ENCODE measurements at places on chromosomes 11 and 22.

GRCh38 chr11:45165386-45165785, 18.9 kb downstream of the PRDM11 start:
- no peak for DNase-seq
- H3K4me3 ChIP-seq, result no peak overlapping the region
- no peaks in the 10 kb centered on the region for H3K36me3 ChIP-seq
- peaks cover 16% of the 10 kb centered on the region for H3K4me1 ChIP-seq
- H3K27ac ChIP-seq, result no peak overlapping the region
- H3K27me3 ChIP-seq, result no peaks in the 10 kb centered on the region

GRCh38 chr11:35605706-35606105, 12.6 kb upstream of the FJX1 start:
- no peak overlapping the region for H3K4me3 ChIP-seq
- H3K27me3 ChIP-seq, result peaks cover 69% of the 10 kb centered on the region
- no peaks in the 10 kb centered on the region for H3K36me3 ChIP-seq
- no peaks in the 10 kb centered on the region for H3K4me1 ChIP-seq
- DNase-seq, result no peak

DNA sequence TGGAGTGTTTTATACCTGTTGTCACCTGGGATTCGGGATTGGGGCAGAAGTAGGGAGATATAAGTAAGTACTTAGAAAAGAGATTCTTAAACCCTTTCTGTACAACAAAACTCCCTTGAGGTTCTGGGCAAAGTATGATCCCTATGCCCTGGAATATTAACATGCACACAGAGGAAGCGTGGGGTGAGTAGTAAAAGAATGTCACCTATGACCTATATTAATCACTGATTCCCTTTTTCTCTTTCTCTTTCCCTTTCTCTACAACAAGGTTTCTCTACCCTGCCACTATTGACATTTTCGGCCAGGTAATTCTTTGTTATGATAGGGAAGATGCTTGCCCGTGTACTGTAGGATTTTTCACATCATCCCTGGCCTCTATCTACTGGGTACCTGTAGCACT, 209.7 kb upstream of the PLET1 start:
- no peak overlapping the region for H3K27ac ChIP-seq
- H3K27me3 ChIP-seq, result no peaks in the 10 kb centered on the region
- H3K4me3 ChIP-seq, result no peak overlapping the region
- H3K4me1 ChIP-seq, result peaks cover 17% of the 10 kb centered on the region
- H3K36me3 ChIP-seq, result no peaks in the 10 kb centered on the region

GRCh38 chr11:30908272-30908671, 322.1 kb upstream of the MPPED2 start:
- H3K4me3 ChIP-seq, result no peak overlapping the region
- peaks cover 7% of the 10 kb centered on the region for H3K4me1 ChIP-seq
- DNase-seq, result no peak

DNA sequence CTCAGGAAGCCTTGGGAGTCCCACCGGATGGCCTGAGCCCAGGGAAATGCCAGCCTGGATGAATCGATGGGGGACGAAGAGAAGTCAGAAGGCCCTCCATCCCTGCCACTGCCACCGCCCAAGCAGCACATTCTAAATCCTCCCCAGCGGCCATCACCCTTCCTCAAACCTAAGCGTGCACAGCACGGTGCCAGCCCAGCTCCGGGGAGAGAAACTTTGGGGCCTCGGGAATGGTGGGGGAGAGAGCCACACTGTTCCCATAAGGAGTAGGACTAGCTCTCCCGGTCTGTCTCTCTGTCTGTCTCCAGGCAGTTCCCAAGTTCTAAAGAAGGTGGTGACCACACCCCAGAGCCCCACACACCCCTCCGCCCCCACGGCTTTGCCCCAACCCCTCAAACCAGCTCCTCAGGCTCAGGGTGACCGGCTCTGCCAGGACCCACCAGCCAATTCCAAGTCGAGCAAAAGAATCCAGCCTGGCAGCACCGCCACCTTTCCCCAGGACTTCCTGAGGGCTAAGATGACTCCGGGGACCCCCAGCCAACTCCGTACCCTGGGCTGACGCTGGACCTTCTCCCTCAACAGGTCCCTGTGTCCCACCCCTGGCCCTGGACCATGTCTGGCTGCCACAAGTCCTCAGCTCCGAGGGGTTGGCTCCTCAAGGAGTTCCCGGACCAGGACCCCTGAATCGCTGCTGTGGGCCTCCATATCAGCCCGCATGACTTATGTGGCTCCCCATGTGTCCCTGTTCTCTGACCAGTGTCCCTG, 2.7 kb downstream of the AHNAK start:
- H3K27ac ChIP-seq, result no peak overlapping the region
- H3K27me3 ChIP-seq, result peaks cover 14% of the 10 kb centered on the region
- no peak overlapping the region for H3K4me3 ChIP-seq
- H3K4me1 ChIP-seq, result peaks cover 35% of the 10 kb centered on the region
- H3K36me3 ChIP-seq, result no peaks in the 10 kb centered on the region

DNA sequence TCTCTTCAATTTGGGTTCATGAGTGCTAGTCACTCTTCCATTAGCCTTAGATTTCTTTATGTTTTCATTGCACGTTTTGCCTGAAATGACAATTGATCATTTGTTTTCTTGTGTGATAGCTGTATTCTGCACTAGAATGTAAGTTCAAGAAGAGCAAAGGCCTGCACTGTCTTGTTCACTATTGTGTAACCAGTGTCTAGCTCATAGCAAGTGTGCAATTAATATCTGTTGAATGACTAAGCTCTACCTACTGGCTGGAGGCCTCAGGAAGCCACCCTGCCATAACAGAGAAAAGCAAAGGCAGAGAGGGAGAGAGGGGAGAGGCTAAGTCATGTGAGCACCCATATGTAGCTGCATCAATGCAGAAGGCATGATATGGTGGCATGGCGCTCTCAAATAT, 292.8 kb upstream of the SYN3 start:
- no peak overlapping the region for H3K4me3 ChIP-seq
- H3K27me3 ChIP-seq, result no peaks in the 10 kb centered on the region
- no peaks in the 10 kb centered on the region for H3K36me3 ChIP-seq
- H3K4me1 ChIP-seq, result peaks cover 17% of the 10 kb centered on the region
- H3K27ac ChIP-seq, result no peak overlapping the region
- DNase-seq, result no peak

DNA sequence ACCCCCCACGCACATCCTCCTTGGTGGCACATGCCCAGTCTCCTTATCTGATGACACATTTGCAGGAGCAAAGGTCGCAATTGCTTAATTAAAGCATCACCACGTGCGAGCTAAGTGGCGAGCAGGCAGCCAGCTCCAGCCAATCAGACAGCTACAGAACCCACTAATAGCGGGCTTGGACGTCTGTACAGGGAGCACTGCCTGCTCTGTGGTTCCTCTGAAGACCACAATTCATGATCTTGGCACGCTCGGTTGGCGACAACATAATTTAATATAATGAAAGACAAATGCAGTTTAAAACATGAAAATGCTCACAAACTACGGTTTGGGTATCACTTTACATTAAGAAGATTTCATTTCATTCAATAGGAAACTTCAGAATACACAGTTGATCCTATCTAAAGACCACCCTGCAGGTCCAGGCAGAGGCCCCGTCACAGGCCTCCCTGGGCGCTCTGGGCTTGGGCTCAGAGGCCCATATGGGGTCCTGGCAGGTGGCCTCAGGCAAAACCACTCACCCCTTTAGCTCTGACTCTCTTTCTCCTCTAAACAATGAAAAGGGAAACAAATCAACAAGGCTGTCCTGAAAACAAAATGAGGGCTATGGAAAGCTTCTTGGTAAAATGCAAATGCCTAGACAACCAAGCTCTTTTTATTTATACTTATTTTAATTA, 10.4 kb downstream of the PACSIN2 start:
- no peak for DNase-seq
- H3K27ac ChIP-seq, result no peak overlapping the region
- no peaks in the 10 kb centered on the region for H3K36me3 ChIP-seq
- H3K4me1 ChIP-seq, result peaks cover 37% of the 10 kb centered on the region
- no peaks in the 10 kb centered on the region for H3K27me3 ChIP-seq
- no peak overlapping the region for H3K4me3 ChIP-seq

DNA sequence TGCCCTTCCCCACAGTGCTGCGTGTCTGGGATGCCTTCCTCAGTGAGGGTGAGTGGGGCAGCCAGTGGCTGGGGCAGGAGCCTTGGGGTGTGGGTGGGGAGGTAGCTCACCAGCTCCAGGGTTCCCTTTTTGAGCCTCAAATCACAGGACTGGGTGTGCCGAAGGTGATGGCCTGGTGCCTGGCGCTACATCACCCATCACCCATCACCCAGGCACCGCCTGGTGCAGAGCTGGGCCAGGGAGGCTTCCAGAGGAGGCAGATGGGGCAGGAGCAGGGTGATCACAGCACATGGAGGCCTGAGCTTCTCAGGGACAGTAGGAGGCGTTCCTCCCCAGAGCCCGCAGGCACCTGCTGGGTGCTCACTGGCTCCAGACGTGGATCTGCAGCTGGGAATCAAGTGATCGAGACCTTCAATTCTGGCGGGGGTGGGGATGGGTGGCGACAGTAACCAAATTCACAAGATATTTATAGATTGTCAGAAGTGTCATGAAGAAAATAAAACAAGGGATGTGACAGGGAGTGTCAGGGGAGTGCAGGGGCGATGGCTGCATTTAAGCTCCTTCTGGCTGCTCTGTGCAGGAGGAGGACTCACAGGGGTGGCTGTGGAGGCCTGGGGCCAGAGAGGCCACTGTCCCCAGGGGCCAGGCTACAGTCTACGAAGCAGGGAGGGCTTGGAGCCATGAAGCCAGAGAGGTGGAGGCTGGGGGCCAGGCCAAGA, 3.2 kb downstream of the TBC1D10C start:
- no peak for DNase-seq
- no peak overlapping the region for H3K4me3 ChIP-seq
- no peak overlapping the region for H3K27ac ChIP-seq

DNA sequence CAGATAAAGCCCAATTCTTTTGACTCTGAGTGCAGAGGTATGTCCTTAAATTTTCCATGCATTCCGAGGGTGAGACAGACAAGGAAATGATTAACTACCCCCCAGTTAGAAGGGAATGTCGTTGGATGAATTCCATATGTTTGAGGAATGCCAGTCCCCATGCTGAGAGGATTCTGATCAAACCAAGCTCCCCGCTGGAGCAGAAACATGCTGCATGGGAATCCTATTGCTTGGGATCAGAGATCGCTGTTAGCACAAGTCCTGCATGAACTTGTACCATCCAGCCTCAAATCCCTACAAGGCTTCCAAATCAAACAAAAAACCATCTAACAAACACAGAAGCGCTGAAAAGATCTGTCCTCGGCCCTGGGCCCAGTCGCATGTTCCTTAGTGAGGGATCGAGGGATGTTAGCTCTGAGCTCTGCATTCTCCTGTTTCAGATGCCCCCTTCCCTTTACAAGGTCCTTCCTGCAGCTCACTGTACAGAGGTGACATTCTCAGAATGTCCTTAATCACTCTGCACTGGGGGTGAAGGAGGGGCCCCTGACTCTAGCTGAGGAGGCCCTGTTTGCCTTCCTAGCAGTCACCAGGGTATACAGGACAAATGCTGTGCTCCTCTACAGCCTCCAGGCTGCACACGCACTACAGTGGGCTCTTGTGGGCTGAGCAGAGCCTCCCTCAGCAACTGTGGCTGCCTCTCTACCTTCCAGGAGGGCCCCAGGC, 353.4 kb downstream of the TENM4 start:
- H3K27ac ChIP-seq, result peak overlapping the region; percentile 95
- H3K27me3 ChIP-seq, result no peaks in the 10 kb centered on the region
- peaks cover 28% of the 10 kb centered on the region for H3K4me1 ChIP-seq
- H3K4me3 ChIP-seq, result no peak overlapping the region
- DNase-seq, result peak; percentile 68
- H3K36me3 ChIP-seq, result no peaks in the 10 kb centered on the region

- no peaks in the 10 kb centered on the region for H3K27me3 ChIP-seq
- H3K4me3 ChIP-seq, result peak overlapping the region; percentile 75
- peak; percentile 69 for DNase-seq
- peak overlapping the region; percentile 77 for H3K27ac ChIP-seq
Observed at GRCh38 chr11:120339394-120339890, 3.2 kb downstream of the ARHGEF12 start.

- H3K4me3 ChIP-seq, result no peak overlapping the region
- H3K27ac ChIP-seq, result no peak overlapping the region
- no peaks in the 10 kb centered on the region for H3K36me3 ChIP-seq
- H3K27me3 ChIP-seq, result no peaks in the 10 kb centered on the region
- H3K4me1 ChIP-seq, result peaks cover 12% of the 10 kb centered on the region
- no peak for DNase-seq
Observed at GRCh38 chr11:13043912-13044628, 35.0 kb downstream of the RASSF10 start.

DNA sequence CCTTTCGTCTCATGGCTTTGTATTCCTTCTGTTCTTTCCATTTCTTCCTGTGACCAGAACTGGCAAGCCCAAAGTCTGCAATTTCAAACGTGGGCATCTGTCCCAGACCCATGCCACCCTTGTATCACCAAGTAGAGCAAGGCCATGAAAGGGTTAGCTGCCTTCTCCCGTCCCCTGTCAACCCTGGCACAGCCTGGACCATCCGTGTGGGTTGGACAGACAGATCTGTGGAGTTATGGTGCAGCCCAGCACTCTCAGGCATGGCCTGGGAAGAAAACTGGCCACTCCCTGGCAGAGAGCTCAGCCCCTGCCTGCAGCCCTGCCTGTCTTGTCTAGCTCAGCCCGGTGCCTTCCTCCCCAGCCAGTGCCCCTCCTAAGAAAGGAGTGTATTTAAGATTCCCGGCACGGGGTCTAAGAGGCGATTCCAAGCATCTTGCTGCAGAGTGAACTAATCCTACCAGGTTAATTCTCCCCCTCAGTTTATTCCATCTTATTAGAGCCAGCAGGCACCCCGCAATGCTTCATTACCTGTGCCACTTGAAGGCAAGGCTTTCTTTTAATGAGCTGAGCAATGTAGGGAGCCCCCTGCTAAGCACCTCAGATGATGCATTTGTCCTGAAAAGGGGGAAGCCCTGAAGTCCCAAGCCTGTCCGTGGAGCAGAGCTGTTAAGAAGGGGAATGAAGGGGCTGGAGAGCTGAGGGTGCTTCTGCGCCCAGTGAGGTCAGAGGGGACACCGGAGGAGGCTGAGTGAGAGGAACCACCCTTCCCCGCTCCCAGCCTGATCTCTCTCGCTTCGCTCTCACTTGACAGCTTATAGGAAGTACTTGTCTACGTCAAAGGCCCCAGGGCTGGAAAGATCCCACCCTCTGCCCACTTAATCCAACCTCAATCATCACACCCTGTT, 130.6 kb downstream of the SPATA19 start:
- H3K4me3 ChIP-seq, result no peak overlapping the region
- H3K36me3 ChIP-seq, result no peaks in the 10 kb centered on the region
- no peaks in the 10 kb centered on the region for H3K27me3 ChIP-seq
- DNase-seq, result no peak
- H3K4me1 ChIP-seq, result peaks cover 7% of the 10 kb centered on the region

DNA sequence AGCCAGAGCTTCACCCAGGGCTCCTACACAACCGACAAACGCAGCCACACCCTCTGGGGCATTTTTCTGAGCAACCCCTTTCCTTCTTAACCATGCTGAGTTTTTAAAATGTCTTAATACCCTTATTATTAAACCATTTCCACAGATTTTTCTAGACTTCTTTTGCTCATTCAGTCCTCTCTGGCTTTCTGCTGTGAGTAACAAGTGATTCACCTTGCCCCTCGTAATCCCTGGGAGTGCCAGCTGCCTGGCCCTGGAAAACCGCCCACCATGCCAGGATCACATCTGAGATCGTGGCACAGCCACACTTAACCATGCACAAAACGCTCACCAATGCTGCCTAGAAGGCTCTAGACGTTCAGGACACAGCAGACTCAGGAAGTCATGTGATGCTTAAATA, 25.4 kb downstream of the YPEL1 start:
- H3K27me3 ChIP-seq, result no peaks in the 10 kb centered on the region
- no peak for DNase-seq
- H3K36me3 ChIP-seq, result no peaks in the 10 kb centered on the region
- H3K4me3 ChIP-seq, result no peak overlapping the region

- H3K4me1 ChIP-seq, result no peaks in the 10 kb centered on the region
- H3K36me3 ChIP-seq, result no peaks in the 10 kb centered on the region
- no peak overlapping the region for H3K4me3 ChIP-seq
- no peak overlapping the region for H3K27ac ChIP-seq
- no peaks in the 10 kb centered on the region for H3K27me3 ChIP-seq
- DNase-seq, result peak; percentile 7
Observed at GRCh38 chr11:103295704-103296103, 186.5 kb downstream of the DYNC2H1 start.

Data from cardiac muscle cell (in vitro differentiated cells and primary cell).